Kidney capillary endothelial cell (primary cell): ENCODE measurements at places on chromosomes 13 and 19.

- no peak for DNase-seq
Observed at GRCh38 chr13:110685305-110686020, 20.5 kb downstream of the CARS2 start.

DNA sequence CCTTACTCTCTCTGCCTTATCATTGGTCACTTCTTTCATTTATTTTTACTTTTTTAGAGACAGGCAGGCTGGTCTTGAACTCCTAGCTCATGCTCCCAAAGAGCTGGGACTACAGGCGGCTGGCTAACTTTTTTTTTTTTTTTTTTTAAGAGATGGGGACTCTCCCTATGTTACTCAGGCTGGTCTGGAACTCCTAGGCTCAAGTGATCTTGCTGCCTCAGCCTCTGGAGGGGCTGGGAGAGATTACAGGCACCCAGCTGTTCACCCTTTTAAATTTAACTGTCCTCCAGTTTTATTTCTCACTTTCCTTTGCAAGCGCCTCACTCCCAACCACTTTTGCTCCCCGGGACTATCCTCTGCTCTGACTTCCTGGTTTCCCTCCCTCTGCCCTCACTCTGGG lies 5.6 kb upstream of the CLDN10 start:
- no peak for DNase-seq

DNA sequence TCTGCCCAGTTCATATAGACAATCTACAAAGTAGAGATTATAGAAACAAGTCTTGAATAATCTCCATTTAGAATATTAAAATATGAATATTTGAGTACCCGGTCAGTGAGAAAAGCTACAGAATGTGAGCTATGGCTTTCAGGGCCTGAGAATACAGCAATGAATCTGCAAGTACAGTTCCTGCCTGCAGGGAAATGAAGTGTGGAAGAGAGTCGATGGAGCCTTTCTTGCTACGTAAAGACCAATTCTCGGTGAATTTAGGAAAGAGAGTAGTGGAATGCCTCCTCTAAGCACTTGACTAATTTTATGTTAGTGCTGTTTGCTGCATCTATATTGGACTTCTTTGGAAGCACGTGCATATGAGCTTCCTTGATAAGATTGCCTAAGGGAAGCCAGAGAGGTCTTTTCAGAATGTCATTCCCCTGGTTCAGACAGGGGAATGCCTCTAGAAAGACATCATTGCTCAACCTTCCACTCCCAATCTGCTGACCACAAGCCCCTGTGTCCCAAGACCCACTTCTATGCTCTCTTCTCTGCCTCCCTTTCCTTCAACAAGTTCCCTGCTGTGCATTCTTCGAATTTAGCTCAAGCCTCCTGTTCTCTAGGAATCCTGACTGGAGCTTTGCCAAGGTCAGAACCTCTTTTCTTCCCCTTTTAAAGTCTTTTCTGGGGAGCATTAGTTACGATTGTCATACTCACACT lies 41.9 kb downstream of the GPC6 start:
- no peak for DNase-seq

GRCh38 chr13:26988059-26988769 lies 183.4 kb downstream of the USP12 start:
- DNase-seq: no peak

- peak; percentile 99 for DNase-seq
Observed at GRCh38 chr13:112711528-112712265, 21.9 kb downstream of the ATP11A start.

GRCh38 chr13:88281841-88282240 lies 610.7 kb downstream of the SLITRK5 start:
- DNase-seq: no peak

DNA sequence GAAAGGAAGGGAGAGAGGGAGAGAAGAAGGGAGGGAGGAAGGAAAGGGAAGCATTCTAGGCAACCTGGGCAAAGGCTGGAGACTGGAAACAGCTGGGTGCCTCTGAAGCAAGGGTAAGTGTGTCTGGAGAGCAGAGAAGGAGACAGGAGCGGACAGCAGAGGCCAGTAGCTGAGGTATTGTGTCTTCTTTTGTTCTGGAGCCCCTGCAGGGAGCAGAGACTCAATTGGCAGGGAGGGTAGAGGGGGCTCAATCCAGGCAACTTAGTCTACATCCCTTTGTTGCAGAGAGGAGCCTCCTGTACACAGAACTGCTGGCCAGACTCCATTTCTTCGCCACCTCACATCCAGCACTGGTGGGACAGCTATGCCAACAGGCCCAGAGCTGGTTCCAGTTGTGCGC lies 53.2 kb downstream of the NWD1 start:
- DNase-seq: no peak

- no peak for DNase-seq
Observed at GRCh38 chr13:113552079-113552478, 32.5 kb upstream of the TFDP1 start.

DNA sequence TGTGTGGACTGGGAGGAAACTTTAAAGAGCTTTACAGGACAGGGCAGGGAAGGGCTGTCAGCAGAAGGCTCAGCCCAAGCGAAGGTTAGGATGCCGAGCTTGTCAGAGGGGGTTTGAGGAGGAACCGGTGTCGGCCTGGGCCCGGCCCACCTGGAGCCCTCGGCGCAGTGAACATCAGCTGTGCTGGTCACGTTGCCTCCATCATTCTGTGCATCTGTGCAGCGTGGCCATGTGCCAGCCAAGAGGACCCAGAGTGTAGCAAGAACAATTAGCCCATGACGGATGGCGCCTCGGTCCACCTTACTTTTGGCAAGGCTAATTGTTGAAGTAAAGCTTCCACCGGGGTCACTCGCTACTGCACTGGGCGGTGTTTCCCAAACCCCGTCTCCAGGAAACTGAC lies 161.4 kb downstream of the PTPRS start:
- no peak for DNase-seq
